Spinal cord (tissue), 10 donors: ENCODE measurements at places on chromosomes 2 and 18.

GRCh38 chr18:27033722-27034121 is 151.4 kb downstream of the CHST9 start:
- H3K36me3 ChIP-seq, result no peaks in the 10 kb centered on the region
- no peak overlapping the region for H3K27ac ChIP-seq
- DNase-seq, result no peak
- peaks cover 8% of the 10 kb centered on the region for H3K4me1 ChIP-seq
- no peak overlapping the region for H3K4me3 ChIP-seq

DNA sequence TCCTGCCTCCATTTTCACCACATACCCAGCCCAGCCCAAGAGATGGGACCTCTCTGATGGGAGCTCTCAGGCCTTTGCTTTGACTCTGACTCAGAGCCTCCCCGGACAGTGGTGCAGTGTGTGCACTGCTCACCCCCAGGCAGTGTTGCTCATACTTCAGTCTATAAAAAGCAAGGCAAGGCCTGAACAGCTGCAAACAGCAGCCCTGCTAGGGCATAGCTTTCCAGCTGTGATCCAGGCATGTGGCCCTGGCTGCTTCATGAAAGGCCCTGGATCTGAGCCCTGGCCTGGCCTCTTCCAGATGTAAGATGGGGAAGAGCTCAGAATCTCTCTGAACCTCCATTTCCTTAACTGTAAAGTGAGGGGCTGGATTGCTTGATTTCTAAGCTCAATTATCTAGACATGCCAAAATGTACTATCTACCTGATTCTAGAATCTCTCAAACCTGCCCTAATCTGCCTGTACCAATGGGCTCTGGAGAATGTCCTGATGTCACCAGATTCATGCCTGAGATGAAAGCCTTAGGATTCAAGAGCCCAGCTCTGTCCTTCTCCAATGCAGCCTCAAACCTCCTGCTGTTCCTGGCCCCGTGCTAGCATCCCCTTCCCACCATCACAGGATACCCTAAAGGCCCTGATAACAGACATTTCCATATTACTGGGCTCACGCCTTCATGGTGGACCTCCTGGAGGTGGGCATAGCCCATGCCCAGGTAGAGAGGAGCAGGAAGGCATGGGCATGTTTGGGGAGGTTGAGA is 206.9 kb downstream of the ARL4C start:
- H3K27me3 ChIP-seq, result no peaks in the 10 kb centered on the region
- no peaks in the 10 kb centered on the region for H3K36me3 ChIP-seq
- no peak overlapping the region for H3K4me3 ChIP-seq

GRCh38 chr2:67476809-67477790 is 80.0 kb downstream of the ETAA1 start:
- DNase-seq, result peak; percentile 38
- no peaks in the 10 kb centered on the region for H3K4me1 ChIP-seq
- H3K36me3 ChIP-seq, result no peaks in the 10 kb centered on the region
- H3K4me3 ChIP-seq, result no peak overlapping the region
- H3K27ac ChIP-seq, result no peak overlapping the region

DNA sequence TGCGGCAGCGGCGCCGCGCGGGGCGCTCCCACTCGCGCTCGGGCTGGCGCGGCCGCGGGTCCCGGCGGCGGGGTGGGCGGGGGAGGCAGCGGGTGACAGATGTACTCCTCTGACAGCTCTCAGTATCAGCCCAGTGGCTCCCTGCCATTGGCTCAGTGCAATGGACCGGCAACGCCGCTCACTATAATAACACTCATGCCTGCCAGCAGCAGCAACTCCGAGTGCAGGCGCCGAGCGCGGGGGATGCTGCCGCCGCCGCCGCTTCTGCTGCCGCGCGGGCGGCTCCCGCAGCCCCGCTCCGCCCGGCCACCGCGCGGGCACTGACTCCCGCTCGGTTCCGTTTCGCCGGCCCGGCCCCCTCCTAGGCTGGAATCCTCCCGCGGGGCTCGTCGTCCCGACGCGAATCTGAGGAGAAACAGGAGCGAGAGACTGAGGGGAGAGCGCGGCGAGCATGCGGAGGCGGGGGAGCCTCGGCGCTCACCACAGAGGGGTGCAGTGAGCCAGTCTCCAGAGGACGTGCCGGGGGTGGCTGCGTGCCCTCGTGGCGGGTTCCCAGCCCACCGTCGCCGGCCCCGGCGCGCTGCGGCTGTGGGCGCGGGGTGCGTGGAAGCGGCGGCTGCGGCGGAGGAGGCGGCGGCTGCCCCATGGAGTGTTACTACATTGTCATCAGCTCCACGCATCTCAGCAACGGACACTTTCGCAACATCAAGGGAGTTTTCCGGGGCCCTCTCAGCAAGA is at the start of gene ZNF804A:
Gene ZNF804A, plus strand, starts transcription at position 214 of the 738 bp plus-strand sequence. Its CDS starts 431 bp downstream, at position 645.
- H3K4me1 ChIP-seq, result no peaks in the 10 kb centered on the region
- H3K36me3 ChIP-seq, result no peaks in the 10 kb centered on the region
- peaks cover 6% of the 10 kb centered on the region for H3K27me3 ChIP-seq
- H3K27ac ChIP-seq, result peak within 1 kb of the TSS; percentile 81

- H3K4me1 ChIP-seq, result no peaks in the 10 kb centered on the region
- no peaks in the 10 kb centered on the region for H3K36me3 ChIP-seq
- H3K4me3 ChIP-seq, result no peak overlapping the region
Observed at GRCh38 chr2:232142049-232142448, 180.5 kb downstream of the DIS3L2 start.

DNA sequence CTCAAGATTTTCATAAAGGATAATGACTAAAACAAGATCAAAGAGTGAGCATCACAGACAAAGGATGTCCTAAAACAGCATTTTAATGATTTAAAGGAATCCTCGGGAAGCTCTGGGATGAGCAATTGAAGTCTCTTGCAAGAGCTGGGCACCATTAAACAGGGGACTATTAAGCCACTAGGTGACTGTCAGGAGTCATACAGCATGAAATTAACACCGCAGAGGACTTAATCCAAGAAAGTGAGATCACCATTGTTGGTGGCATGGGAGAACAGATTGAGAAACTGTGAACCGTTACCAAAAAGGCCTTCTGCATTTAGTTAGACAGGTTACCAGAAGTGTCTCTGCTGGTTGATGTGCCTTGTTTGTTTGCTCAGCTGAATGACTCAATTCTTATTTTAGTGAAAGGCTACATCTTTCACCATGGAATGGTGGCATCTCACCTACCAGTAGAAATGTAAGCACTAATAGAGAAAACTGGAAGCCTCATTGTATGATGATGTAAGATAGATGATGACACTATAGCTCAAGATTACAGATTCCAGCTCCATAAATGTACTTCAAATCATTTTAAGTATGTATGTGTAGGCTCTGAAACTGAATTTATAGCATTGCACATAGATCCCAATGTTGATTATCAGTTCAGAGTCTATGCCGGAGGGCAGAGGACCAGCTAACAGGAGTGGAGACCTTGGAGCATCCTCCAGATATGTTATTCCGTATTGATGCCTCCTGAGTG is 427.6 kb downstream of the SUCLG1 start:
- no peaks in the 10 kb centered on the region for H3K36me3 ChIP-seq
- no peak overlapping the region for H3K4me3 ChIP-seq
